Hippocampal formation (tissue), 2 donors: ENCODE measurements at places on chromosomes 6 and 20.
A peak's percentile ranks its signal among the peaks of the same experiment; 100 is the strongest.

GRCh38 chr6:44475779-44476434 is 88.4 kb downstream of the CDC5L start:
- DNase-seq: peak; percentile 63

DNA sequence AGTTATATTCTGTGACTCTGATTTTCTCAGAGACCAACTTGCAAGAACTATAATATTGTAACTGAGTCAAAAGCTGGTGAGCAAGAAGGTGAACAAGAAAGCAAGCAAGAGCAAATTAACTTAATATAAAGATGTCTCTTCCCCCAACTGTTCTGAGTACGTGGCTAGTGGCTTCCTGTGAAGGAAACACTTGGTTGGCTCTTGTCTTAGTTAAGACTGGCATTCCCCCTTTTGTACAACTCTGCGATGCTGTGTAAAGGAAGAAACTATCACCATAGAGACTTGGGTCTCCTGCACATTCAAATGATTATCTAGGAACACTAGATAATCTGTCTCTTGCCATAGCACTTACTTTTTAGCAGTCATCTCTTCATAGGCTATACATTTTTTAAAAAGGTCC is 47.3 kb upstream of the TNFAIP3 start:
- no peak for DNase-seq

DNA sequence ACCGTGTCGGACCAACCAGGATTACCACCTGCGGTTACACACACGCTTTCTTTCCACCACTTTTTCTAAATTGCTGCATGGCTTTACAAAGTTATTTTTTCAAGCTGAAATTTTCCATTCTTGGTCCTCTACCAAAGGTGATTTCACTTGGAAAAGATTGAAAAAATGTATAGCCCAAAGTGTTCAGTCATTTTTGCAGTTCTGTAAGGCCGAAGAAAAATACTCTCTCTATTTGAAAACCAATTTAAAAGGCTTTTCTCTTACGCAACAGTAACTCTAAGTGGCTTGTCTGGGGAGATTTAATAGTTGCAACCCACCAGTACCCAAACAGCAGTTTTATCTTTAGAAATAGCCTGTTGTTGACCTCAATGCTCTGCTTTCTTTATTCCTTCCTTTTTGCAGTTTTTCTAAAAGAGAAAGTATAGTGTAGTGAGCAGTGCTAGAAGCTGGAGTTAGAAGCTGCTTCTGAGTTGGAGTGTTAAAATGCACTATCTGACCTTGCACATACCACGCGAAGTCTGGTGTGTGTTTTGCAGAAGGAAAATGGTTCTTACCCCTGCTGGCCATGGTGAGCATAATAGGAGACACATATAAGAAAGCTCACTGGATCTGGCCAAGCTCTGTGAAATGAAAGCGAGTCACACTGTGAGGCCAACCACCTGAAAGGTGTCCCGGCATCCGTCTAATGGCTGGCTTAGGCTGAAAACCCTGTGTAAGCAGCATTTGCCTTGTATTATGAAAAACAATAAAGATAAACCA is 271.6 kb upstream of the PRND start:
- DNase-seq: no peak

- DNase-seq: peak; percentile 58
These were observed 1.0 kb downstream of the PXDC1 start for GRCh38 chr6:3750317-3751076.

DNA sequence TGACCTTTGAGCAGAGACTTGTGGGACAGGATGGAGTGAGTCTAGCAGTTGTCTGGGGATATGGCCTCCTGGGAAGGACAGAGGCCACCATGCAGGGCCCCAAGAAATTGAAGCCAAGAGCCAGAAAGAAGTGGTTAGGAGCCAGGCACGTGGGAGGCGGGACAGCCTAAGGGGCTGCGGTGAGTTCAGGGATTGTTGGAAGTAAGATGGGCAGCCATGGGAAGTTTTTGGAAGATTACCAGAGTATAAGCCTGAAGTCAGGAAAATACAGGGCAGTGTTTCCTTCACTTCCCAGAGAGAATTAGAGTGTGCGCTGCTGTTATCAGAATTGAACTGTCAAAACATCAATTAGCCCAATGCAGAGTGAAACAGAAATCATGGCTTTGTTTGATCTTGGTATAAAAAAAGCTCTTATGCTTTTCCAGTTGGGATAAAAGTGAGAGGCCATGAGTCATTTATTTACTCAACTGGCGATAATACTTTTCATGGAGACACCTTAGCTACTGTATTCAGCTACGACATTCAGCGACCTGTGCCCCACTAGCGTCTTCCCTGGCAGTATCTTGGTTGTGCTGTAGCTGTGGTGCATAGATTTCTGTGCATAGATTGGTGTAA is 66.9 kb downstream of the PHACTR2 start:
- no peak for DNase-seq
